Activated CD4-positive, alpha-beta memory T cell treated with anti-CD3 and anti-CD28 coated beads, Interleukin-2, amount 10 ng/mL, durations not matched to agents 7 days and 5 days (primary cell): ENCODE measurements at places on chromosomes 2 and 18. TPM values are rescaled to one million over a fixed set of nuclear protein-coding genes. Genes with fewer than 3 reads are reported as not detected.

CAVIN2 gene
- not detected for total RNA-seq

- peaks cover 34% of the 10 kb centered on the region for H3K4me1 ChIP-seq
- no peak overlapping the region for H3K4me3 ChIP-seq
- DNase-seq = no peak
- no peak overlapping the region for H3K27ac ChIP-seq
These were observed 4.3 kb downstream of the SIX3 start for GRCh38 chr2:44945676-44946371.

WDCP gene
- total RNA-seq = 18.5 TPM

SNRPD1 gene
- 96.6 TPM for total RNA-seq

GRCh38 chr18:42429196-42429595, 474.2 kb downstream of the PIK3C3 start:
- no peak overlapping the region for H3K4me3 ChIP-seq
- no peak overlapping the region for H3K27ac ChIP-seq
- H3K4me1 ChIP-seq = no peaks in the 10 kb centered on the region
- DNase-seq = no peak
- H3K27me3 ChIP-seq = no peaks in the 10 kb centered on the region

NMUR1 gene
- total RNA-seq = 3.4 TPM
